NCI-H2107 (cell line): ENCODE measurements at places on chromosomes 6 and 20.

- no peak for DNase-seq
Measured at GRCh38 chr6:73858376-73858775, 162.4 kb downstream of the CD109 start.

- DNase-seq, result no peak
Measured at GRCh38 chr20:51562332-51563173, 20.0 kb upstream of the NFATC2 start.

DNA sequence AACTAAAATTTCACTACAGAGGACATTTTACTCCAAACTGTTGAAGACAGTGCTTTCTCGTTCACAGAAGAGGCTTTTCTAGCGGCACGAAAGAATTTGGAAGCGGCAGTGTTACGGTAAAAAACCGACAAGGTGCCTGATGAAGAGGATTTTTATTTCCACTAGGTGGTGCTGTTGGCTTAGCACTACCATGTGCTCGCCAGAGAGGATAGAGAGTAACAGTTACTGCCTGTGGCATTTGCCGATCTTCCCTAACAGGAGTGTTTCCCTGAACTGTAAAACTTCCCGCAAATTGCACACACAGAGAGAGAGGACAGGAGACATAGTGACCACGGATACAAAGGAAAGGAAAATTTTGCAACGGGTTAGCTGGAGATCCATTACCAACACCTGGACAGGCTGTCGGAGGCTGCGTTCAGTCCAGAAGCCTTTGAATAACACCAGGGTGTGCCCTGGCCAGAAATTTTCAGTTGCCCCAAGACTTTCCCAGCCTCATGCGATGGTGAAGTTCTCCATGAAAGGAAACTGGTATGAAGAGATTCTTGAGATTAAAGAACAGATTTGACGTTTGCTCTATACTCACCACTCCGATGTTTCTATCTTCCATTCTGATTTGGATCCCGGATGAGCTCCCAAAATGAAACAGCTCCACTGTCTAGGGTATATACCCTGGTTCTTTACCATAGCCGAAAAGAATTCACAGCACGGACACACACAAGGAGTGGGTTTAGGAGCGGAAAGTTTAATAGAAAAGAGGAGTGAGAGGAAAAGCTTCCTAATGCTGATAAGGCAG lies 48.1 kb downstream of the HLA-DPB1 start:
- DNase-seq, result no peak

DNA sequence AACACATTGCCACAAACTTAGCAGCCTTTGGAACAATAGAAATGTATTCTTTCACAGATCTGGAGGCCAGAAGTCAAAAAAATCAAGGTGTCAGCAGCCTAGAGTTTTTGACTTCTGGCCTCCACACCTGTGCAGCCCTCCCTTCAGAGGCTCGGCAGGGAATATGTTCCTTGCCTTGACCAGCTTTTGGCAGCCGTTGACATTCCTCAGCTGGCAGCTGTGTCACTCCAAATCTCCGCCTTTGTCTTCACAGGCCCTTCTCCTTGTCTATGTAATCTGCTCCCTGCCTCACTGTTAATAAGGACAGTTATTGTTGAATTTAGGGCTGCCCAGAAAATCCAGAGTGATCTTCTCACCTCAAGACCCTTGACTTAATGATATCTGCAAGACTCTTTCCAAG lies 17.2 kb upstream of the AHI1 start:
- DNase-seq, result no peak
